ENCODE measurements at places on chromosomes 7 and 10.

- no peak for DNase-seq
Measured at GRCh38 chr10:132375116-132375794, 21.7 kb upstream of the PWWP2B start.

DNA sequence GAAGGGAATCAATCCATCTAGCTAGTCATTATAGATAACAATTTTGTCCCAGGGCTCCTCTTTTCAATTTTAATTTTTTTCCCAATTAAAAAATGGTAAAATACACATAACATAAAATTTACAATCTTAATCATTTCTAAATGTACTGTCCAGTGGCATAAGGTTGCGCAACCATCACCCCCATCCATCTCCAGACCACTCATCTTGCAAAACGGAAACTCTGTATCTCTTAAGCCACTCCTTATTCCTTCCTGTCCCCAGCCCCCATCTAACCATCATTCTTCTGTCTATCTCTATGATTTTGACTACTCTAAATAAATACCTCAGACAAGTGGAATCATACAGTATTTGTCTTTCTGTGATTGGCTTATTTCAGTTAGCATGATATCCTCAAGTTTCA, 46.1 kb upstream of the RAB18 start:
- DNase-seq, result no peak

GRCh38 chr7:114519240-114519639, 104.6 kb downstream of the FOXP2 start:
- DNase-seq, result no peak

- DNase-seq, result no peak
Measured at GRCh38 chr7:134083766-134084487, 43.2 kb upstream of the LRGUK start.

GRCh38 chr10:129800796-129801340, 163.2 kb downstream of the EBF3 start:
- DNase-seq, result no peak

DNA sequence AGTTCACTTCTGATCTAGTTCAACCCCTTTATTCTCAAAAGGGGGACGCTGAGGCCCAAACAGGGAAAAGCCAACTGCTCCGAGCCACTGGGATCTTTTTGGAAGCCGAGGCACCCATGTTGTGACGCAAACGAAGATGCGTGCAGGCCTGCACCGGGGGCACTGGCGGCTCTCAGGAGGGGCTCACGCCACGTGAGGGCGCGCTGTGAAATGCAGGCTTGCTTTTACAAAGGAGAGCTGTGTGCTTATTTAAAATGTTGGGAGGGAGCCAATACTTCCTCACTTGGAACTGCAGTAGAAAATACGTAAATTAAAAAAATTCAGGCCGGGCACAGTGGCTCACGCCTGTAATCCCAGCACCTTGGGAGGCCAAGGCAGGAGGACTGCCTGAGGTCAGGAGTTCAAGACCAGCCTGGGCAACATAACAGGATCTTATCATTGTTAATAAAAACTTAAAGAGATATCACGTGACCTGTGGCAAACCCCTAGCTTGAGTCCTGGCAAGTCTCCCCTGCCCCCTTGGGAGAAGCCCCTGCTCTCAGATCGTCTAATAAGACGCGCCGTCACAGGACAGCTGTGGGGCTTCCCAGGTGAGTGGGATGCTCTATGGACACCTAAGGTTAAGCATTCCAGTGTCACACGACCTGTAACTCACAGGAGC, 16.3 kb downstream of the BRI3 start:
- no peak for DNase-seq

GRCh38 chr10:4848356-4849041, 22.5 kb downstream of the AKR1E2 start:
- no peak for DNase-seq

DNA sequence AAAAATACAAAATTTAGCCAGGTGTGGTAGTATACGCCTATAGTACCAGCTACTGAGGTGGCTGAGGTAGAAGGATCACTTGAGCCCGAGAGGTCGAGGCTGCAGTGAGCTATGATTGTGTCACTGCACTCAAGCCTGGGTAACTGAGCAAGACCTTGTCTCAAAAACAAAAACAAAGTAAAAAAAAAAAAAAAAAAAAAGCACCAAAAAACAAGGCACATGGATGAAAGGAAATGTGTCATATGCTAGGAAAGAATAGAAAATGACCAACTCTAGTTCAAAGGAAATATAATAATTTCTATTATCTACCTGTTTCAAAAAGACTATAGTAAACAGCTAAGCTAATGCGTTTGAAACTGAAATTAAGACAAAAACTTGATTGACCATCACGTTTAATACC, 33.8 kb downstream of the UBE2H start:
- DNase-seq, result no peak

- DNase-seq, result no peak
Measured at GRCh38 chr7:93715234-93715633, 140.7 kb upstream of the CALCR start.

- no peak for DNase-seq
Measured at GRCh38 chr7:151025924-151026671, 1.8 kb upstream of the ATG9B start.
